ENCODE measurements at places on chromosomes 6 and 20.

- DNase-seq = no peak
These were observed 234.1 kb upstream of the BMP2 start for GRCh38 chr20:6533351-6533750.

DNA sequence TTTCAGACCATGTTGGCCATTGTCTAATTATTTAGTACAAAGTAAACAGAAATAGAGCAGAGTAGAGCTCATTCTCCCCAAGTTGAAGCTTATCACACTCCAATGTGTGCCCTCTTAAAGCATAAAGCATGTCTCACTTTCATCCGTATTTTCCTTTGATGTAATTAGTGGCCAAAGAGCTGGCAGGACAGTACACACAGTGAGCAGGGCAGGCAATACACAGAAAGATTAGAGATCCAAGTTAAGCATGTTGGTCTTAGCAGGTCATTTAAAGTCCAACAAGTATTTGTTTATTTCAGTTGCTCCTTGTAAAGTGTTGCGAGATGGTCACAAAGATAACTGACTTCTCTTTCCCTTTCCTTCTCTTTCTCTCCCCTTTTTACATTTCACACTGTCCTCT is 47.2 kb downstream of the RFX6 start:
- no peak for DNase-seq

- DNase-seq = no peak
These were observed 77.0 kb upstream of the ESR1 start for GRCh38 chr6:151730496-151730870.

DNA sequence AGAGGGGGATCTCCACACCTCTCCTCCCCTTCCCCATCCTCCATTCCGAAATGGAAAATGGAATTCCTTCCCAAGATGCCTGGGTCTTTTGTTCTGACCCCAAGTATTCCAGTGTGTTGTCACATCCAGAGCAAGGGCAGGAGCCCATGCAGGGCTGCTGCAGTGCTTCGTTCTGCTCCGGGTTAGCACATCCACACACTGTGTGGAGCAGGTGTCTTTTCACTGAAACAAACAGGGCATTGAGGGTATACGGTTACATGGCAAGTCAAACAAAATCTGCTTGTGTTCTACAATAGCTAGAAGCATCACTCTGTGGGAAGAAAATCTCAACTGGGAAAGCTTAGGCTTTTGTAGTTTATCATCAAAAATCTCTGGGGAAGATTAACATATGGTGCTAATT is 56.9 kb downstream of the LYRM2 start:
- no peak for DNase-seq

DNA sequence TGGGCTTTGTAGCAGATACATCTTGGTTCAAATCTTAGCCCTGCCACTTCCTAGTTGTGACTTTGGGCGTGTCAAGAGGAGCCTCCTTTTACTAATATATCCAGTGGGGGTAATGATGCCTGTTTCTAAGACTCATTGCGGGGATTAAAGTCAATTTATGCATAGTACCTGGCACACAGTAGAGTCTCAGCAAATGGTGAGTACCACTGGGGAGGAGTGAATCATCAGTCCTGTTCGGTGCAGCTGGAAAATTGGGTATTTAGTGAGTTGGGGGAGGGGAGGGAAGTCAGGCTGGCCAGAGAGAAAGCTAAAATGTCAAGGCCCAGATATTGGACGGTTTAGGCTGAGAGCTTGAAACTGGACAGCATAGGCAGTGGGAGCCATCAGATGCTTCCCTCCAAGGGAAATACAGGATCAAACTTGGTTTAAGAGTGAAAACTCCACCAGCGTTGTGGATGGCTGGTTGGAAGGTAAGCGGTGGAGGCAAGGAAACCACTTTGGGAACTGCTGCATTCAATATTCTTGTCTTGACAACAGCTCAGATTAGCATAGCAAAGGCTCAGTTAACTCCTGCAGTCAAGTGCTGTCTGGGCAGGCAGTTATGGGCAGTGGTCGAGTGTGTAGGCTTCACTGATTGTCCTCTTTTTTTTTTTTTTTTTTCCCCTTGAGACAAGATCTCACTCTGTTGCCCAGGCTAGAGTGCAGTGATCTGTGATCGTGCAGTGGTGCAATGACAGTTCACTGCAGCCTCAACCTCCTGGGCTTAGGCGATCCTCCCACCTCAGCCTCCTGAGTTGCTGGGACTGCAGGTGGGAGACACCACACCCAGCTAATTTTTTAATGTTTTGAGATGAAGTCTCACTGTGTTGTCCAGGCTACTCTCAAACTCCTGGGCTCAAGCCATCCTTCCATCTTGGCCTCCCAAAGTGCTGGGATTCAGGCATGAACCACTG is 12.9 kb downstream of the PPP1R16B start:
- DNase-seq = no peak

DNA sequence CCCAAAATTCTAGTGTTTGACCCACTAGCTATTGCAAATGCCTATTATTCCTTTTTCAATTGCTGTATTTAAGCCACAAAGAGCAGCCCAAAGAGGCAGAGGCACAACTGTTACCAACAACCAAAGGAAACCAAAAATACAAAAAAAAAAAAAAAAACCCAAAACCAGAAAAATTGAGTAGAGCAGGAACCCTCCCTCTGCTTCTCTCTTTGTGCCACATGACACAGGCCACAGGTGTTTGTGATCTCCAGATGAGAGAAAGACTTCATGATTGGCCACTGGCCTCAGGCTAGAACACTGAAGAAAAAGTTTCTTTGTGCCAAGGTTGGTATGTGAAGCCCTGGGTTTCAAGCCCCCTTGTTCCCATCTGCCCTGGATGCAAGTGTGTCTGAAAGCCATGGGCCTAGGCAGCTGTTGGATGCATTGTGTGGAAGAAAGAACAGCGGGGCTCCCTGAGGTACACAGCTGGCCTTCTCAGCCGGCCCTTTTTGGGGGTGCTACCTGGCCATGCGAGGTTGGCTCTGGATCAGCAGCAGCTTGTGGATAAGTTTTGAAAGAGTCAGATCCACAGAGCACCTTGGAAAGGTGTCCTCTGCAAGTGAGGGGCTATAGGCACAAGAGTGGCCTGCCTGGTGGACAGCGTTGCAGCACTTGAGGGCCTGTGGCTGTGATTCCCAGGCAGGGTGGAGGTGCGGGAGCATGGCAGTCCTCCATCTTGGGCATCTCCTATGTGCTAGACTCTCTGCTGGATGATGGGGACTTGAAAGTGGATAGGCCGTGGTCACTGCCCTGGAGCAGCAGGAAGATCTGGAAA is 204.5 kb downstream of the ZDHHC14 start:
- no peak for DNase-seq

DNA sequence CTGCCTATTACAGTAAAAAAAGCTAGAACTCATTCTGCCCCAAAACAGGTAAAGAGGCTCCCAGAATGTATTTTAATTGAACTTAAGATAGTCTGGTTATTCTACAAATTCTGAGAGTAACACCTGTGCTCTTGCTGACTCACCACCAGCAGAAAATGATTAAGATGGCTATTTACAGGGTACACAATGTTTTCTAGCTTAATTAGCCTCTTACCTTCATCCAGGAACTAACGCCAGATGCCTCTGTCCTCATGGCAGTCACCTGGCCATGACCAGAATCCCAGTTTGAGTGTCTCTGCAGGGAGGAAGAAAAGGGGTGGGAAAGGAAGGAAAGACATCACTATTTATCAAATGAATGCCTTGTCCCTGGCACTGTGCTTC is 31.3 kb upstream of the PPP1R3G start:
- no peak for DNase-seq

DNA sequence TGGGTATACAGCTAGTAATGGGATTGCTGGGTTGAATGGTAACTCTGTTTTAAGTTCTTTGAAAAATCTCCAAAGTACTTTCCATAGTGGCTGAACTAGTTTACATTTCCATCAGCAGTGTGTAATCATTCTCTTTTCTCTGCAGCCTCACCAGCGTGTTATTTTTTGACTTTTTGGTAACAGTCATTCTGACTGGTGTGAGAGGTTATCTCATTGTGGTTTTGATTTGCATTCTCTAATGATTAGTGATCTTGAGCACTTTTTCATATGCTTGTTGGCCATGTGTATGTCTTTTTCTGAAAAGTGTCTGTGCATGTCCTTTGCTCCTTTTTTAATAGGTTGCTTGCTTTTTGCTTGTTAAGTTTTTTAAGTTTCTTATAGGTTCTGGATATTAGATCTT is 194.2 kb upstream of the PHACTR1 start:
- no peak for DNase-seq
